ENCODE measurements at places on chromosomes 5 and 9. TPM values are rescaled to one million over a fixed set of nuclear protein-coding genes. Genes with fewer than 3 reads are reported as not detected.

GRCh38 chr5:6926491-6927038, 213.3 kb downstream of the TENT4A start:
- no peak overlapping the region for H3K4me3 ChIP-seq
- H3K27ac ChIP-seq: no peak overlapping the region
- H3K27me3 ChIP-seq: peaks cover 6% of the 10 kb centered on the region
- H3K4me1 ChIP-seq: no peaks in the 10 kb centered on the region
- DNase-seq: no peak

GRCh38 chr5:151581812-151582583, 9.1 kb downstream of the FAT2 start:
- H3K27me3 ChIP-seq: peaks cover 5% of the 10 kb centered on the region
- H3K36me3 ChIP-seq: no peaks in the 10 kb centered on the region
- no peak for DNase-seq
- no peak overlapping the region for H3K27ac ChIP-seq
- H3K4me1 ChIP-seq: no peaks in the 10 kb centered on the region

DNA sequence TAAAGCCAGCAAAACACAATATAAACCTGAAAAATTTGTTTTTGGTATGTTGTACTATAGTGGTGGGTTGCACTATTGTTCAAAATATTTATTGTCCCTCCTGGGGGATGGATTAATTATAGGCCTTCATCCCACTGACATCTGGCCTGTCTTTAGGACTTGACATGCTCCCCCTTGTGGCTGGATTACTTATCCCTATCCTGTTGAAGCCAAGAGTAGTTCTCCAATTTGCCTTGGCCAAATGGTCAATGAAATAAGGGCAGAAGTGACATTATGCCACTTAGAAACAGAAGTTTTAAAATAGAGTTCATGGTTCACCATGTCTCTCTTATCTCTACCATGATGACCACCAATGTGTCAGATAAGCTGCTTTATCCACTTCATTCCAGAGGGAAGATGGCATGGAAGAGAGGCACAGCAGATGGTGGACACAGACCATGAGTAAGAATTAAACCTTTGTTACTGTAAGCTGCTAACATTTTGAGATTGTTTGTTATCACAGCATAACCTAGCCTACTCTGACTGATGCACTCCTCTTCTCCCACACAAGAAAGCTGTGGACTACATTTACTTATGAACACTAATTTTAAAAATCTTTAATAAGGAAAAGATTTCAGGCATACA, 29.2 kb upstream of the ARHGEF28 start:
- DNase-seq: peak; percentile 54
- no peaks in the 10 kb centered on the region for H3K36me3 ChIP-seq
- H3K27me3 ChIP-seq: no peaks in the 10 kb centered on the region
- no peaks in the 10 kb centered on the region for H3K4me1 ChIP-seq
- no peak overlapping the region for H3K27ac ChIP-seq
- H3K4me3 ChIP-seq: no peak overlapping the region

GRCh38 chr5:142246258-142246657, 78.6 kb downstream of the SPRY4 start:
- H3K27ac ChIP-seq: no peak overlapping the region
- H3K4me1 ChIP-seq: no peaks in the 10 kb centered on the region
- no peaks in the 10 kb centered on the region for H3K36me3 ChIP-seq
- H3K4me3 ChIP-seq: no peak overlapping the region

FRMPD1 gene
- not detected for total RNA-seq

Data from A673 (cell line).